T-cell (primary cell): ENCODE measurements at places on chromosomes 3 and 15.

DNA sequence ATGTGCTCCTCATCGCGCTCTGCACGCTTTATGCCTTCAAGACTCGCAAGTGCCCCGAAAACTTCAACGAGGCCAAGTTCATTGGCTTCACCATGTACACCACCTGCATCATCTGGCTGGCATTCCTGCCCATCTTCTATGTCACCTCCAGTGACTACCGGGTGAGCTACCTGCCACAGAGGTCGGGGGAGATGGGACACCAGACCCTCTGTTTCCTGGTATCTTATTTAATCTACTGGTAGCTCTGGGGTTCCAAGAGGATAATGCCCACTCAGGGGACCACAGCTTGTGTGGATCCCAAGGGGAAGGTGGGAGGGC lies 9.1 kb downstream of the GRM2 start:
- no peak for DNase-seq

GRCh38 chr3:113275929-113276750 lies 64.8 kb downstream of the BOC start:
- no peak for DNase-seq

DNA sequence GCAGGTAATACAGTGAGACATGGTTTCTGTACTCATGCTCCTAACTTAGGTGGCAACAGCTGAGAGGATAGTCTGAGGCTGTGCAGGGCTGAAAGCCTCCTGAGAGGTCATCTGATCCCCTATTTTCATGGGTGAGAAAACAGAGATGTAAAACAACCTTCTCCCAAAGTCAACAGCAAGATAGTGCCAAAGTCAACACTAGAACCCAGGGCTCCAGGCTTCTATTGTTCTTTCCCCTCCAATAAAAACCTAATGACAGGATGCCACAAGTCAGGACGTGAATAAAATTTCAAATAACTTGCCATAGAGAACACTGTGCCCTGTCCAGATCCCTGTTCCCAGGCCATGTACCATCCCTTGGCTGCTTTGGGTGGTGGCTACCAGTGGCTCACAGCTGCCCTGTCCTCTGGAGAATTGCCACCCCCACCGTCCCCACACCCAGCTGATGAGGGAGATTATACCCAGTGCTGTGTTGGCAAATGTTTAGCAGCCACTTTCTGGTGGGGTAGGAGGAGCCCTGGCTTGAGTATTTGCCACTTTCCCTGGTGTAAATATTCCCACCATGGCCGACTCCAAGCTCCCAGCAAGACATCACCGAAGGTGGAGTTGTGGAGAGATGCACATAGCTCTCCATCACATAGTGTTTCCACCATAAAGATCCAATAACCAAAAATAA lies 54.8 kb downstream of the SRGAP3 start:
- no peak for DNase-seq

DNA sequence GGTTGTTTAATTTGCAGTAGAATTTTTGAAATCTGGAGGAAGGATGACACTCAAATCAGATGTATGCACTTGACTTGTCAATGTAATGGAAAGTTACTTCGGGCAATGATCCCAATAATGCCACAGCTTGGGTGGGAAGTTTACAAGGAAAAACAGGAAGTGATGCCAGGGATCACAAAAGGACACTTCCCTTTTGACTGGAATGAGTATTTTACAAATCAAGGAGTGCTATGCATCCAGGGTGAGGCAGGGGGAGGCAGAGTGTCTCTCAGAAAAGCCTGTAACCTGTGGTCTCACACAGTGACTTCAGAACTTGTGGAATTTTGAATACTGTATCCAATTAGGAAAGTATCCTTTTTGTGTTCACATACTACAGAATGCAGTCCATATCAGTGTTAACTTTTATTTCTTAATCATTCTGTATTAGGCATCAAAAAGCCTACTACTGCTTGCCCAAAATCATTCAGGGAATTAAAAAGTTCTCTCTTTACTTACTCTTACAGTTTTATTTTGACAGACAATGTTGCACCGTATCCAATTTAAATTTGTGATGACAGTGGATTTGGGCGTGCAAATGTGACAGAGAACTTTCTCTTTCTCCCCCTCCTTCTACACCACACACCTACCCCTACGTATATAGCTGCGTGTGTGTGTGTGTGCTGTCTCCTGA lies 445.1 kb downstream of the MECOM start:
- DNase-seq = no peak

- no peak for DNase-seq
Observed at GRCh38 chr3:115772951-115773350, 149.6 kb downstream of the GAP43 start.

GRCh38 chr15:71679223-71679792 lies 131.0 kb upstream of the NR2E3 start:
- DNase-seq = no peak

- peak; percentile 42 for DNase-seq
Observed at GRCh38 chr3:42190701-42191442, 75.1 kb downstream of the CCK start.

DNA sequence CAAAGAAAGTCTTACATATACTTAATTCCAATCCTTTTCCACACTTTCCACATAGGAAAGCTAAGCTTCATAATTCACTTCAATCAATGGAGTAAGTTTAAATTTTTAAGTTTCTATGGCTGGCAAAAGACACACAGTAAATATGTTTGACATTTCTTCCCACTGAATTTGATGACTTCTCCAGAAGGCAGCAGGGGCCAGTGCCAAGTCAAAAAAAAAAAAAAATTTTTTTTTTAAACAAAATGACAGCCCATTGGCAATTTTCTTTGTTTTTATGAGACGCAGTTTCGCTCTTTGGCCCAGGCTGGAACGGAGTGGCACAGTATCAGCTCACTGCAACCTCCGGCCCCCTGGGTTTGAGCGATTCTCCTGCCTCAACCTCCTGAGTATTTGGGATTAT lies 28.7 kb downstream of the ATP13A3 start:
- no peak for DNase-seq

DNA sequence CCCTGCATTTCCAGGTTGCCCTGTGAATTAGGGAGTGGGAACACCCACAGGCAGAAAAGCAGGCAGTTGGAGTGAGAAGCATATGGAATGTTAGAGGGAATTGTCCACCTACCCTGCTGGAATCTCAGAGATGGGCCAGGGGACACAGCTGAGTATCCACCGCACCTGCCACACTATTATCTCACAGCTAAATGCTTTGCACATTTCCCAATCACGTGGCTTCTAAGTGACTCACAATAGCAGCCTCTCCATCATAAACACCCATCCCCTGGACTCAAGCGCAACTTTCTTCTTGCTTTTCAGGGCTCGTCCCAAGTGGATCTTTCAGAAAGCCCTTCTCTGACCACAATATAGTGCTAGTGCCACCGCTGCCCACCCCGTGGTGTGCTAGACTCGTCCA lies 389.0 kb upstream of the LMCD1 start:
- no peak for DNase-seq

DNA sequence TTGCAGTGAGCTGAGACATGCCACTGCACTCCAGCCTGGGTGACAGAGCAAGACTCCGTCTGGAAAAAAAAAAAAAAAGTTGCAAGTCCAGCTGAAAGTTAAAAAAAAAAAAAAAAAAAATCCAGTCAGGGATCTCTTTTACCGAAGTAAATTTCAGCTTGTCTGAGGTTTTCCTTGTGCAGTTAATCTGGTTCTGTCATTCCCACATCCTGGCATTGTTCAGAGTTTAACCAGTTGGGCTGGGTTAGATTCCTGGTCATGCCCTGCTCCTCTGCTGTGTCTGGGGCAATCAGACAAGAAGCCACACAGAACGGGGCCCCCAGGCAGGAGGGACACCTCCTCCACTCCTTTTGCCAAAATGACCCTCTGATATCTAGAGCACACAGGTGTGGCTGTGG lies 84.1 kb upstream of the KLHL25 start:
- no peak for DNase-seq

DNA sequence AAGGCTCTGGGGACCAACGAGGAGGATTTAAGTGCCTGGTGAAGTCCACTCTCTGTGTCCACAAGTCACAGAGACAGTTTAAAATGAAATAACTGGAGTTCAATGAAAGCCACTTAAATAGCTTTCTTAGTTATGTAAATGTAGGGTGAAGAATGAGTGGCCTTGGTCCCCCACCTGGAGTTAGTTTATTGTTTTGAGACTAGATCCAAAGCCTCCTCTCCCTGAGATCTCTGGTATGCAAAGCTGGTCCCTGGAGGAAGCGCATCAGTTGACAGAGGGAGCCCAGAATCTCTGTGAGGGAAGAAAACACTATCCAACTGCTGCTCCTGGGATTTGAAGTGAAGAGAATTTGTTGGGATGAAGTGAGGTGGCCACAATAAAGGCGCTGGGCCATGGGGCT lies 40.5 kb downstream of the EXOG start:
- no peak for DNase-seq

DNA sequence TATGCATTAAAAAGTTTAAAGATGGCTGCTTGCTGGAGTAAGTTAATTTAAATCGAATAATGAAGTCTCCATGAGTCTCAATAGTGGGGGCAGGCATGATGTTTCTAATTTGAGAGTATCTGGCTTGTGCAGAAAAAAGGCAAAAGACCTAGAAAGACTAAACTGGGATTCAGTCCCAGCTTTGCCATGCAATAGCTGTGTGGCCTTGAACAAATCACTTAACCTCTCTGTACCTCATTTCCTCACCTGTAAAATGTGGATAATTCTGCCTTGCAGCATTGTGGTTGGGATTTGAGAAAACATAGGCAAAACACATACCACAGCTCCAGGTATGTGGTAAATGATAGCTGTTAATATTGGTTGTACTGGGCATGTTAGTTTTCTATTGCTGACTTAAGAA lies 8.6 kb downstream of the LXN start:
- DNase-seq = no peak

- DNase-seq = no peak
Observed at GRCh38 chr3:147940405-147941193, 531.4 kb downstream of the ZIC1 start.

DNA sequence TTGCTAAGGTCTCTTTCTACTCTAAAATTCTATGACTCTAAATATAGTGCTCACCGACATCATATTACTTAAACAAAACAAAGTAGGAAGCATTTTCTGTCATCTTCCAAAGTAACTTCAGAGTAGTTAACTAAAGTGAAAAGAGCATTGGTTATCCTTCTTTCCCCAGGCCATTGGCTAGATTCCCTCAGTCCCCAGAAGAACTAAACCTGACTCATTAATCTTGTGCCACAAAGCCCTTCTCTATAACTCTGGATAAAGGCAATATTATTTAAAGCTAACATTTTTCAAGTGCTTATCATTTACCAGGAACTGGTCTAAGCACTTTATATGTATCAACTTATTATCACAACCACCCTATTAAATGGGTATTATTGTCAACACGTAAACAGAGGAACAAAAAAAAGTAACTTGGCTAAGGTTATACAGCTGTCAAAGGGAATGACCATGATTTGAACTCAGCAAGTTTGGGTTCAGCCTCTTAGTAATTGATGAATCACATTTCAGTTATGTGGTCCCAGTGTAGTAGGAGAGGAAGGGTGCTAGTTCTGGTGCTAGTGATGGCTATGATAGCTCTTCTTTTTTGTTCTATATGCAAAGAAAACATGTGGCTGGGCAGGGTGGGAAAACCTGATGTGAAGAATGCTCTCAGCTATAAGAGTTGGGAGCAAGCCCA lies 304.9 kb downstream of the FGF12 start:
- DNase-seq = no peak

- DNase-seq = no peak
Observed at GRCh38 chr15:58313304-58313703, 118.5 kb upstream of the LIPC start.

DNA sequence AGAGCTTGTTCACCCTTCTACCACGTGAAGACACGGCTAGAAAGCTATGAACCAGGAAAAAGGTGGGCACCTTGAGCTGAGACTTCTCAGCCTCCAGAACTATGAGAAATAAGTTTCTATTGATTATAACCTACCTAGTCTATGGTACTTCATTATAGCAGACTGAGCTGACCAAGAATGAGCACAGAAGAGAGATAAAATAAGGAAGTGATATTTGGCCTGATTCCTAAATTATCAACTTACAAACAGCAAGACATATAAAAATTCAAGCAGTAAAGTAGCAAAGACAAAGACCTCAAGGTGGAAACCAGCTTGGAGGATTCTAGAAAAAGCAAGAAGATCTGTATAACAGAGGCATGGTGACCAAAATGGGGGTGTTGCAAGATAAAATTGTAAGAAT lies 63.9 kb upstream of the OSTN start:
- no peak for DNase-seq

- no peak for DNase-seq
Observed at GRCh38 chr3:98784042-98784441, 20.9 kb downstream of the ST3GAL6 start.

DNA sequence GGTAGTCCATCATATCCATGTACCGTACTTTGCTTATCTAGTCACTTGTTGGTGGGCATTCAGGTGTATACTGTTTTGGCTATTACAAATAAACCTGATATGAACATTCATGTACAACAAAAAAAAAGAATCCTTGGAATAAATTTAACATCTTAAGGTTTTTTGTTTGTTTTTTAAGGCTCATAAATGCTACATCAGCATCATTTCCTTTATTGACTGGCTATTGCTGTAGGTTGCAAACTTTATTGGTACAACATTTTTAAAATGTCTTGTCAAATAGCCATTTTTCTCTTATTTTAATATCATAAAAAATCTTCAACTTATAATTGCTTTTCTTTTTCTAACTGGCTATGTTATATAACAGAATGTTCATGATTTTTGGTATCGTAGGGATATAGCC lies 16.2 kb downstream of the DHFR2 start:
- DNase-seq = no peak

GRCh38 chr3:123385981-123386380 lies 62.9 kb downstream of the ADCY5 start:
- no peak for DNase-seq

DNA sequence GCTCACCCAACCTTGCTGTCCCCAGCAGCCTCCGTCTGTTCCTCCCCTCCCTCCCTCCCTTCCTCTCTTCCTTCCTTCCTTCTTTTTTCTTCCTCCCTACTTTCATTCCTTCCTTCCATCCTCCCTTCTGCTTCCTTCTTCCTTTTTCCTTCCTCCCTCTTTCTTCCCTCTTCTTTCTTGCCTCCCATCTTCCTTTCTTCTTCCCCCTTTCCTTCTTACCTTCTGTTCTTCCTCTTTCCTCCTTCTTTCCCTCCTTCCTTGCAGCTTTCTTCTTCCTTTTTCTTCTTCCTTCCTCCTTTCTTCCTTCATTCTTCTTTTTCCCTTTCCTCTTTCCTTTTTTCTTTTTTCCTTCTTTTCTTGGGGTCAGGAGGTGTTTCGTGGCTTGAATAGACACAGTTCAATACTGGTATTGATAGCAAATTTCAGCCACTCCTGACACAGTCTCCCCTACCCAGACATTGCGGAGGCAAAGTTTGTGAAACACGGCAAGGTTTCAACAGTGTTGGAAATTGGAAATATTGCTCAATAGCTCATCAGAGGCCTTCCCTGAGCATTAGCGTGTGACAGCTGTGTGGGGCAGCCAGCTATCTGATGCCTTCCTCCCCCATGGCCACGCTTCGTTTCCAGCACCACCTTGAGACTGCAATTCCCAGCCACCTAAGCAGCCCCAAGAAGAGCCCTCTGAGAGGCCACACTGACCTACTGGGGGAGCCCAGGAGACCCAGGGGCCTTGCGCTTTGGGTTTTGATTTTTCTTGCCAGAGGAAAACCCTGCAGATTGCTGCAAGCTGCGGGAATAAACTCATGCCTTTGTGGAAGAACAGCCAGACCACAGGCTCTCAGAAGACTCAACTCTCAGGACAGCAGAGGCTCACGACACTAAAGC lies 82.2 kb downstream of the KLF15 start:
- no peak for DNase-seq
